ENCODE measurements at places on chromosomes 2 and 18.

GRCh38 chr2:1664076-1664605 lies 80.2 kb downstream of the PXDN start:
- DNase-seq, result no peak

GRCh38 chr2:15964936-15965563 lies 24.7 kb downstream of the MYCN start:
- no peak for DNase-seq

DNA sequence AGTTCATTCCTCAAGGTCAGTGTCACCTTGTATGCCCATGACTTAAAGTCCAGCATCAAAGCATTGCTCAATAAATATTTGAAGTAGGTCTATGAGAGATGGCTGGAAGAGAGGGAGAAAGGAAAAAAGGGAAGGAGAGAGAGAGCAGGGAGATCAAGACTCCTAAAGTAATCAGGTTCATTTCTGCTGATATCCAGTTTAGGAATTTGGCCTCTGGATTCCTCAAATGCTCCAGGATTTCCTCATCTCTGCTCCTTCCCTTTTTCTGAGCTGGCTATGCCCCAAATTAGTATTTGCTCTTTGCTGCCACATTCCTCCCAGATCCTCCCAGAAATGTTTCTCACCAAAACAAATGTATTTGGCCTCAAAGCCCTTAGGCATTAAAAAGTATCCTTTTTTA lies 739.4 kb upstream of the CHAC2 start:
- no peak for DNase-seq

GRCh38 chr2:109045505-109045904 lies 56.5 kb upstream of the EDAR start:
- DNase-seq, result no peak

GRCh38 chr18:45328296-45328695 lies 287.0 kb upstream of the SLC14A2 start:
- no peak for DNase-seq

DNA sequence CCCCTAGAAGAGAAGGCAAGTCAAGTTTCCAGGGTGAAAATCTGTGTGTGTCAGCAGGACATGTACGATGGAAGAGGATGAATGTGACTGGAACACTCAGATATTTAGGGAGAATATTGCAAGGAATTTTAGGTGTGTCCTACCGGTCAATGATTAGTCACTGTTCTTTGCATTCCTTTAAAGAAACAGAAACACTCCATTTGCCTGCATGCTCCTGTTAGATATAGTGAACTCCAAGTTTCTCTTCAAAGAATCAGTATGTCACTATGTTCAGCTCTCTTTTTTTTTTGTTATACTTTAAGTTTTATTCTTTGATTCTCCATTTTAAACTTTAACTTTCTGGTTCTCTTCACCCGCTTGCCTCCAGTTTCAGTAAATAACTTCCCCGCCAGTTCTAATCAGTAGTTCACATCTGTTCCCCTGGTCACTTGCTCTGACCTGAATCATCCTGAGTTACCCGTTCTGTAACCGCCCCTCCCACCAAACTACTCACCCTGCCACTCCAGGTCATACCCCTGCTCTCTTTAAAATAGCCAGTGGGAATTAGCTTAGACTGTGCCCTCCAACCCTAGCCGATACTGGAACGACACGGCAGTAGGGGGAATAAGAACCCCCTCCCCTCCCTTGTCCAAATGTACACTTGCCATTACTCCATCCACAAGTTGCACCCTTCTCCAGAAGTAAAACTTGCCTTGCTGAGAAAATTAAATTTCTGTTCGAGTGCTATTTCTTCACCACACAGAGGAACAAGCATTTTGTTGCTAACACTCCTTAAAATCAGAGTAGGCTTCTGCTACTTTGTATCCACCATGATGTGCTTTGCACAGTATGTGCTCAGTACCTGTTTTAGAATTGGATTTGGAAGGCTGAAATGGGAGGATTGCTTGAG lies 268.4 kb downstream of the METTL4 start:
- no peak for DNase-seq

DNA sequence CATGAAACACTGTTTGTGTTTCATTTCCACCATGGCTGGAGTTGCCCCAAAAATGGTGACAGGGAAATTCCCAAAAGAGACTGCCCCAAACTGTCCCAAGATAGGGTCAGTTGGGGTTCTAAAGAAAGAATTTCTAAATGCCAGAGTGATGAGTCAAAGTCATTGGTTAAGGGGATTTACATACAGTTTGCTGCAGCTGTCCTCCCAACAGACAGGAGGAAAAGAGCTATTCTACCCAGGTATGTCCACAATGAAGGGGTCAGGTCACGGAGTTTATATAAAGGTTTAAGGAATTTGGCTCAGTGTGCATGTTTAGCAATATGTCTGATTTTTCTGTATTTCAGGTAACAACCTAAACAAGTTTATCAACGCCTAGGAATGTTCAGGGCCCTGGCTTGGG lies 344.1 kb downstream of the TDRD15 start:
- DNase-seq, result no peak

- DNase-seq, result no peak
These were observed 933 bp upstream of the ADNP2 start for GRCh38 chr18:80108121-80108536.

DNA sequence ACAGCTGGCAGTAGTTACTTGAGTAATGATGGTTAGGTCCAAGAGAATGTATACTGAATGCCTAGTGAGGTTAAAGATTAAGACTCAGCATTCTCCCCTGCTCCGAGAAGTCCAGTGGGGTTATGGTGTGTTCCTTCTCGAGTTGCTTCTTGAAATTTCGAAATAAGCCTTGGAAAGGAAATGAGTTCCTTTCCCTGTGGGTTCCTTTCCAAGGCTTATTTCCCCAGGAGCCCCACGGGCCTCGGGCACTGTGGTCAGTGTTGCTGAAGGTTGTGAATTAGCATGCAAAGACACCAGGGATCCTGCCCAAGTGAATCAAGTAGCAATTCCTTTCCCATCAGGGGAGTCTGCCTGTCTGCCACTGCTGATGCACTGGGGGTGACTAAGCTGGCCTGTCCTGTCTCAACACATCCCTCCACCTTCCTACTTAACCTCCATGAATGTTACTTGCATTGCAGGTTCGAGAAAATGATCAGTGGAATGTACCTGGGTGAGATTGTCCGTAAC lies 53.6 kb downstream of the HK2 start:
- DNase-seq, result no peak

GRCh38 chr2:197075281-197075680 lies 148.8 kb upstream of the PGAP1 start:
- no peak for DNase-seq

- no peak for DNase-seq
These were observed 43.4 kb downstream of the GAREM1 start for GRCh38 chr18:32427084-32427900.

GRCh38 chr2:50346629-50347357 lies 685.1 kb downstream of the NRXN1 start:
- no peak for DNase-seq

Measured in NCI-H1930 (cell line).